ENCODE measurements at places on chromosomes 3 and 15. TPM values are rescaled to one million over a fixed set of nuclear protein-coding genes. Genes with fewer than 3 reads are reported as not detected.

Gene CX3CR1
- not detected for total RNA-seq

Gene RTP4
- 1.1 TPM for total RNA-seq

Gene LACTB
- 52.4 TPM for total RNA-seq

Gene PLA2G4F
- 2.1 TPM for total RNA-seq

Gene SNAP23
- total RNA-seq, result 168 TPM

Gene TMEM212
- total RNA-seq, result not detected

Gene STRC
- total RNA-seq, result not detected

Gene C2CD4A
- total RNA-seq, result under 0.01 TPM

Gene BCHE
- 1.9 TPM for total RNA-seq

Gene KNSTRN
- total RNA-seq, result 34.2 TPM

Gene PFN2
- total RNA-seq, result 181 TPM

Gene PLCB2
- 0.52 TPM for total RNA-seq

Gene ESYT3
- total RNA-seq, result 1.2 TPM

Gene GOLGA8S
- 0.10 TPM for total RNA-seq

Gene GOLGA6B
- not detected for total RNA-seq

Gene CCR9
- total RNA-seq, result not detected

Gene CDC25A
- total RNA-seq, result 7.3 TPM

Gene CFAP91
- 0.52 TPM for total RNA-seq

Gene LIPH
- 9.6 TPM for total RNA-seq

Gene RGMA
- 0.25 TPM for total RNA-seq

Gene MAGI1
- total RNA-seq, result 30.5 TPM

Gene GABRR3
- not detected for total RNA-seq

Gene SLC28A1
- total RNA-seq, result not detected

Gene GOLGA8T
- total RNA-seq, result 0.30 TPM

Gene CDAN1
- total RNA-seq, result 4.2 TPM

Gene RLBP1
- not detected for total RNA-seq

Gene TEX55
- total RNA-seq, result not detected

Gene CAV3
- total RNA-seq, result not detected

Gene SPINT1
- total RNA-seq, result 144 TPM

Gene PCOLCE2
- 4.7 TPM for total RNA-seq

Gene CPN2
- 0.05 TPM for total RNA-seq

Gene GOLGA6D
- not detected for total RNA-seq

Gene ADPRH
- 7.8 TPM for total RNA-seq

Gene TRPM1
- total RNA-seq, result not detected

Gene HGD
- 91.5 TPM for total RNA-seq

Gene AADACL2
- total RNA-seq, result not detected

Measured in renal cortical epithelial cell (primary cell).